ENCODE measurements at places on chromosomes 3 and 15.

GRCh38 chr3:122520861-122521260 is 6.1 kb upstream of the KPNA1 start:
- DNase-seq: no peak

DNA sequence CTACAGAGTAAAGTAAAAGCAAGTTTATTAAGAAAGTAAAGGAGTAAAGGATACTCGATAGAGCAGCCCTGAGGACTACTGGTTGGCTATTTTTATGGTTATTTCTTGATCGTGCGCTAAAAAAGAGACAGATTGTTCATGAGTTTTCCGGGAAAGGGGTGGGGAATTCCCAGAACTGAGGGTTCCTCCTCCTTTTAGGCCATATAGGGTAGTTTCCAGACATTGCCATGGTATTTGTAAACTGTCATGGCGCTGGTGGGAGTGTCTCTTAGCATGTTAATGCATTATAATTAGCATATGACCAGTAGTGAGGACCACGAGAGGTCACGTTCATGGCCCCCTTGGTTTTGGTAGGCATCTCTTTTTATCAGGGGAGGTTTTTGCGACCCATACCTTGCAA is 213.1 kb downstream of the OSBPL10 start:
- DNase-seq: no peak

- DNase-seq: no peak
Measured at GRCh38 chr15:83914906-83915305, 261.0 kb downstream of the ADAMTSL3 start.

DNA sequence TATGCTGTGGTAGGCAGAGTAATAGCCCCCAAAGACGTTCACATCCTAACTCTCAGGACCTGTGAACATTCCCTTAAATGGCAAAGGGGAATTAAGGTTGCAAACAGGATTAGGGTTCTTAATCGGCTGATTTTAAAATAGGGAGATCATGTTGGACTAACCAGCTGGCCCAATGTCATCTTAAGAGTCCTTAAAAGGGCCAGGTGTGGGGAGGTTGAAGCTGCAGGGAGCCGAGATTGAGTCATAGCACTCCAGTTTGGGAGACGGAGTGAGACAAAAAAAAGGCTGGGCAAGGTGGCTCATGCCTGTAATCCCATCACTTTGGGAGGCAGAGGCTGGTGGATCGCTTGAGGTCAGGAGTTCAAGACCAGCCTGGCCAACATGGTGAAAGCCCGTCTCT is 1.6 kb upstream of the FLNB start:
- no peak for DNase-seq
